CD4-positive, alpha-beta T cell treated with Interleukin-12 subunit alpha and Interleukin-12 subunit beta, for 1 hour (primary cell): ENCODE measurements at places on chromosomes 13 and 19.

- DNase-seq: no peak
Observed at GRCh38 chr13:99125326-99125915, 75.2 kb upstream of the UBAC2 start.

- no peak for DNase-seq
Observed at GRCh38 chr13:57640607-57641006, 9.1 kb downstream of the PCDH17 start.

GRCh38 chr13:108895220-108895704, 265.9 kb downstream of the MYO16 start:
- peak; percentile 42 for DNase-seq

GRCh38 chr19:22137791-22138190, 59.0 kb downstream of the ZNF676 start:
- DNase-seq: no peak

GRCh38 chr19:15551293-15552004, 43.1 kb downstream of the CYP4F22 start:
- peak; percentile 83 for DNase-seq

- DNase-seq: peak; percentile 48
Observed at GRCh38 chr13:101514695-101515275, 62.3 kb downstream of the ITGBL1 start.

DNA sequence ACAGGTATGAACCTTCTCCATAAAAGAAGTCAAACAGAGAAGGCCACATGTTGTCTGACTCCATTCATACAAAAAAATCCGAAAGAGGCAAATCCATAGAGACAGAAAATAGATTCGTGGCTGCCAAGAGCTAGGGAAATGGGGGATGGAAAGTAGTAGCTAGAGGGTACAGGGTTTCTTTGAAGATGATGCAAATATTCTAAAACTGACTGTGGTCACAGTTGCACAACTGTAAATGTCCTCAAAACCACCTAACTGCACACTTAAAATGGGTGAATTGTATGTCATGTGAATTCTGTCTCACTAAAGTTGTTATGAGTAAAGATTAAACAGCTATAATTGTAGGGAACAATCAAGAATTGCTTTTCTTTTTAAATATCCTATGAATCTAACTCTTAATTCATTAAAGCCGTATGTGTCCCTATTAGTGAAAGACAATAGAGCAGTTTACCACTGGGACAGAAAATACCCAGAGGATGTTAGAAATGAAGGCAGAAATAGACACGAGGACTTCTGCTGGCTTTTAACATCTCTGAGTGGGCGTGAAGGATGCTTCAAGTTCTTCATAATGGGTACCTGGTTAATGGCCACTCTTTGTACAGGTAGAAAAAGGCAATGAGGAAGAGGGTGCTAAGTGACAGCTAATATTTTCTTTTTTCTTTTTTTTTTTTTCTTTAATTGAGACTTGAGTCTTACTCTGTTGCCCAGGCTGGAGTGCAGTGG, 21.2 kb downstream of the INSR start:
- no peak for DNase-seq

DNA sequence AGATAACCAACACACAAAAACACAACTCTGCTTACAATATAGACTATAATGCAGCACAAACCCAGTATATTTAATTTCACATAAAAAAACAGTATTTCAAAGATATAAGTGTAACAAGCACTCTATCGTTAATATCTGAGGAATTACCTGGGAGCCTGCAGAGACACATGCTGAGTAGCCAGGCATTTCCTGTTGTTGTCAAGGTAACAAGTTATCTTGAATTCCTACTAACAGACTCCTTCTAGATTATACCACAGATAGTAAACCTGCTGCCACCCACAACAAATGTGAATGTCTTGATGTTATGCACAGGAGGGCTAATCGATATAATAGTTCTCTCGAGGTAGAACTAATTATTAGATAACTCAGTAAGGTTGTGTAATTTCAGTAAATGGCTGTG, 826.0 kb upstream of the PRR20A start:
- DNase-seq: no peak

GRCh38 chr13:23497191-23497590, 63.7 kb upstream of the SACS start:
- no peak for DNase-seq

DNA sequence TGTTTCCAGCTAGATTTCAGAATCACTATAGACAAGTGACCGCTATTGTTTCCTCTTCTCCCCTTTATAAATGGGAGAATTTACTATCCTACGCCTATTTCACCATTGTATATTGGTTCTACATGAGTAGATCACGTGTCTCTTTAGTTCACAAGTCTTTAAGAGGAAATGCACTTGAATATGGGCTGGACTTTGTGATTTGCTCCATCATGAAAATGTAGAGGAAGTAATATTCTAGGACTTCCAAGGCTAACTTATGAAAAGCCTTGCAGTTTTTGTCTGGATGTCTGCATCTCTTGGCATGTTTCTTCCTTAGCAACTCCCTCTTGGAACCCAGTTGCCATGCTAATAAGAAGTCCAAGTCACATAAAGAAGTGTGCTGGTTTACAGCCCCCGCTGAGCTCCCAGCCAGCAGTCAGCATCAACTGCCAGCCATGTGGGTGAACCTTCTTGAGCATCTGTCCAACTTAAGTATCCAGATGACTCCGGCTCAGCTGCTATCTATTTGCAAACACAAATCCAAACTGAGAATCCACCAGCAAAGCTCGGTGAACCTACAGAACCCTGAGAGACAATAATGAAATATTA, 4.8 kb upstream of the FBXL3 start:
- no peak for DNase-seq

GRCh38 chr13:51237887-51238286, 15.7 kb downstream of the FAM124A start:
- no peak for DNase-seq

DNA sequence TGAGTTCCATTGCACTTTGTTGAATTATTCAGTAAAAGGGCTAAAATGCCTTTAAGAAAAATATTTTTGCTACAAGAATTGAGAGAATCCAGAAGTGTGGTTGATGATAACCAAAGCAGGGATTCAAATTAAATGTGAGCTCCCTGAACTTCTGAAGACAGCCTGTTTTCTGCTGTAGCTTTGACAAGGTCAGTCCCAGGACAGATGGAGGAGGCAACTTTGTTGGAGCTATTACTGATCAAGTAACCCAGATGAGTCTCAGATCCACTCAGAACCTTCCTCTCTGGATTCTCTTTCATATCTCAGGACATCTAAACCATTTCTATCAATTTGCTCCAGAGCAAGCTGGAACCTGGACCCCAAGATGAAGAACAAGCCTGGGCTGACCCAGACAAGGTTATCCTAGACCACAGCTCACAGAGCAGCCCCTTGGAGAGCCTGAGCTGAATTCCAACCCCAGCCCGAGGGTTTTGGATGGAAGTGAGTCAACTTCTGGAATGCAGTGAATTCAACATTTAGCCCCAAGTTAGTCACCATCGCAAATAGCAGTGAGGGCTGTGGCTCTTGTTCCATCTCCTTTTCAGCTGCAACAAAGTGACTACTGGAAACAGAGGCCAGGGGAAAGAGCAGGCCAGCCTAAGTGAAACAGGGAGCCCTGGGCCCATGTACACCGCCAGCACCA, 137.8 kb upstream of the TSC22D1 start:
- DNase-seq: no peak

DNA sequence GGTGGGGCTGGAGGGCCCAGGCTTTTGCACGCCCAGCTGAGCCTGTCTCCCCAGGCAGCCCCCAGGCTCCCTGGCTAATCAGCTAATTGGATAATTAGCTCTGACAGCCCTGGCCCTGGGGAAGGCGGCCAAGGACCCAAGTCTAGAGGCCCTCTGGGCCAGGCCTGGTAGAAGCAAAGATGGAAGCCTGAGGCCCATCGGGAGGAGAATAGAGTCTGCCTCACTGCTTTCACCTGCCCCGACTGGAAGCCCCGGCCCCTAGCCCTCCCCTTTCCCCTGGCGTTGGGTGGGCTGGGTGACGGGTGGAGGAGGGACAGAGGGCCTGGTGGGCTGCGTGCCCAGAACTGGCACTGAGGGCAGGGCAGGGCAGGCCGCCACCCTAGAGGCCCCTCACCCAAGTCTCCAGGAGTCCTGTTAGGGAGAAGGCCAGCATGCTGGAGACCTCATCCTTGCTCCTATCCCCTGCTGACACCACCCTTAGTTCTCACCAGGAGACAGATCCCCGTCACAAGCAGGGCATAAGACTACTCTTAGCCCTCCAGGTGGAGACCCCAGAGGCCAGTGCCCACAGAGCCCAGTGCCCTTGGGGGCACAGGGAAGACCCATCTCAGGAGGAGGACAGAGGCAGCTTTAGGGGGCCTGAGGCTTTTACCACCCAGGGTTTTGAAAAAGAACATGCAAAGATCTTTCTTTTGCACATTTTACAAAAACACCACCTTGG, 12.0 kb downstream of the LYL1 start:
- DNase-seq: no peak

DNA sequence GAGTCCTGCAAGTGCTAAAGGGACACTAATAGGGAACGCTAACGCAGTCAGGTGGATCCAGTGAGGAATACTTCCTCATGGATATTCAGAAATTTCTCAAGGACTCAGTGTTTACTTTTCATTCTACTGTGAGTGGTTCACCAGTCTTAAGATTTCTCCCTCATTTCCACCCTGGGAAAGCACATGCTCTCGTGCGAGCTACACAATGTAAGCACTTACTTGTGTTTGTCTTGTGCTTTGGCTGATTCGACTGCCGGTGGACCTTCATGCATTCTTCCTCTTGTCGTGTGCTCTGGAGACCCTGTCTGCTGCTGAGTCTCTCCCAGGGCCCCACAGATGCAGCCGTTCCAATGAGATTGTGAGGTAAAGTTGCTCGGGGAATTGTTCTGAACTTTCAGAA, 180.1 kb downstream of the NUFIP1 start:
- DNase-seq: no peak

DNA sequence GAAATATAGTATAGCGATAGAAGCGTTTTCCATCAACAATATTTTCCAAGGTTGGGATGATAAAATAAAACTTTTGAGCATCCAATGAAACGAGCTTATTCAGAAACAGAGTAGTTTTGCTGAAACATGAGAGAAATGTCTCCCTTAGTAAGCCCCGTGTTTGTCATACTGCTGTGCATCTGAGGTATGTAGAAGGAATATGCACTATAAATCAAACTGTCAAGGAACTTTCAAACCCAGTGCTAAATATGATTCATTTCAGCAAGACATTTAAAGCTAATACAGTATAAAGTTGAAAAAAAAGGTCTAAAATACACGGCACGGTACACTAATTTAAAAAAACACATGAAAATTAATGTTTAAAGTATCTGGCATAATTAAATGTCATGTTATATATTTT, 546.2 kb downstream of the SLITRK5 start:
- no peak for DNase-seq

DNA sequence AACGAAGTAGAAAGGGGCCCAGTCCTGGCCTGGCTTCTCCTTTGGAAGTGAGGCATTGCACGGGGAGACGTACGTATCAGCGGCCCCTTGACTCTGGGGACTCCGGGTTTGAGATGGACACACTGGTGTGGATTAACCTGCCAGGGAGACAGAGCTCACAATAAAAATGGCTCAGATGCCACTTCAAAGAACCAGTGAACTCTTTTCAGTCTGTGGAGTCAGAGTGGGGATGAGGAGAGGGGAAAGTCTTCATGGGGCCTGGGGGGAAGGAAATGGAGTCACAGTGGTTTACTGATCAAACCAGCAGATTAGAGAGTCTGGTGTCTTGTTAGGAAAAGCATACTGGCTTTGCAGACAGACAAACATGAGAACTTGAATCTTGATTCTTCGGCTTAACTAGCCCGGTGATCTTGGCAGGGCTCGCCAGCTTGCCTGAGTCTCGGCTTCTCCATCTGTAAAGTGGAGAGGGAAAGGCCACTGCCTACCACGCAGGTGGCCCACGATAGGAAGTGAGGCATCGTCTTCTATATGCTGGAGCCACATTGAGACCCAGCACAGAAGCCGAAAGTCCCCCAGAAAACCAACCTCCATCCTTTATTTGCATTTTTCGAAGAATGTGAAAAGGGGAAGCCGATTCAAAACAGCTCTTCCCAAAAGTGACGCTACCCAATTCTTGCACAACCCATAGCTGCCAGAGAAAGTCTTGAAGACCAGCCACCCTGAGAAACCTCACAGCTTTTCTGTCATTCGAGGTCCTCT, at the start of gene FFAR1:
Gene FFAR1, plus strand, starts transcription at position 732 of the 759 bp plus-strand sequence. CDS start 3,650 bp downstream, outside the sequence.
- peak; percentile 67 for DNase-seq

GRCh38 chr19:4717191-4717965, 6.3 kb downstream of the DPP9 start:
- no peak for DNase-seq

- DNase-seq: no peak
Observed at GRCh38 chr13:43938449-43938848, 58.7 kb downstream of the LACC1 start.

GRCh38 chr13:28579322-28579721, 79.6 kb upstream of the POMP start:
- DNase-seq: no peak

- no peak for DNase-seq
Observed at GRCh38 chr19:36256064-36256463, 41.2 kb downstream of the ZNF146 start.

DNA sequence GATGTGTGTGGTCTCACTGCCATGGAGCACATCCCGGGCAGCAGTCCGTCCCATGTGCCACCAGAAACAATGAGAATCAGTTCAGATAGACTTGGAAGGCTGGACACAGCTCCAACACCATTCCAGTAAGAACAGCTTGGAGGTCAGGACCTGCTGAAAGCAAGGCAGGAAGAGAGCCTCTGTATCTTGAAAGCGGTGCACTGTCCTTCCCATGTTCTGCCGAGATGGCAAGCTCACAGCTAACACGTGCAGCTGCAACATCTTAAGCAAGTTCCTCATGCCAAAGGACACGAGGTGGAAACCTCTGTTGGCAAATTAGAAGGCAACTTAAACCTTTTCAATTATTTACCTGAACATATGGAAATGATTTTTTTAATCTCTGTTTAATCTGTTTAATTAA, 175.4 kb downstream of the DLEU7 start:
- no peak for DNase-seq

DNA sequence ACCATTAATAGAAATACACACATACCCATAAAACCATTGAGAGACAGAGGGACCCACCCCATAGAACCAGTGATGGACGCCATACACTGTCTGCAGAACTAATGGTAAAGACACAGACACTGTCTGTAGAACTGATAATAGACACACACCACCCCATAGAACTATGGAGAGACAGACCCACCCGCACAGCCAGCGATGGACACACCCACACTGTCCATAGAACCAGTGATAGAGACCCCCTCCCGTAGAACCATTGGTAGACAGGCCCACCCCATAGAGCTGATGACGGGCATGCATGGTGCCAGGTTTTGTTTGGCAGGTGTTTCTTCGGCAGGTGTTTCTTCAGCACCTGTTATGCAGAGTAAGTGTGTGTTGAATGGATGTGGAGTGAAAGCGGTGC, 88.3 kb upstream of the TEX29 start:
- no peak for DNase-seq

- DNase-seq: no peak
Observed at GRCh38 chr19:31570718-31571117, 221.5 kb upstream of the TSHZ3 start.

DNA sequence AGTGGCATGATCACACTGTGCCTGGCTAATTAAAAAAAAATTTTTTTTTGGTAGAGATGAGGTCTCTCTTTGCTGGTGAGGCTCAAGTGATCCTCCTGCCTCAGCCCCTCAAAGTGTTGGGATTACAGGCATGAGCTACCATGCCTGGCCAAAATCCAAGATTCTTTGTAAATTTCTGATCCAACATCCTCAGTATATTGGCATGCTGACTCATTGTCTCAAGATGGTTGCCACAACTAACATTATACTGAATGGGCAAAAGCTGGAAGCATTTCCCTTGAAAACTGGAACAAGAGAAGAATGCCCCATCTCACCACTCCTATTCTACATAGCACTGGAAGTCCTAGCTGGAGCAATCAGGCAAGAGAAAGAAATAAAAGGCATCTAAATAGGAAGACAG, 100.0 kb downstream of the KLF5 start:
- no peak for DNase-seq
